ENCODE measurements at places on chromosomes 6 and 20.

DNA sequence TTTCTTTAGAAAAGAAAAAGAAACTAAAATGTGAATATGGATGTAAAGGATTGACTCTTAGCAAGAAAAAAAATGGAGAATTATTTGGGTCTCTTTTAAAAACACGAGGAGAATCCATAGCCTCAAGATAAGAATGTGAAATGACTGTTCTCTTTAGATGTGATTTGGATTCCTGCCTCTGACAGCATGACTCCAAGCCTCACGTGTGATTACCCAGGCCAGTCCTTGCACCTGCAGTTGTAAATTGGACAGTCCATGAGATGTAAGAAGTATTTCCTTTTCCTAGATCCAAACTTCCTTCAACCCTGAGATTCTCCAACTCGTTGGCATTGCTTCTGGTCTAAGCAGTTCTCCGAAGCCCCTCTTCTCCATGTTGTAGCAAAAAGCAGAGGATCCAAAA, 31.9 kb downstream of the SLC2A12 start:
- DNase-seq = no peak

- no peak for DNase-seq
Measured at GRCh38 chr20:57401565-57401918, 10.3 kb downstream of the RBM38 start.

DNA sequence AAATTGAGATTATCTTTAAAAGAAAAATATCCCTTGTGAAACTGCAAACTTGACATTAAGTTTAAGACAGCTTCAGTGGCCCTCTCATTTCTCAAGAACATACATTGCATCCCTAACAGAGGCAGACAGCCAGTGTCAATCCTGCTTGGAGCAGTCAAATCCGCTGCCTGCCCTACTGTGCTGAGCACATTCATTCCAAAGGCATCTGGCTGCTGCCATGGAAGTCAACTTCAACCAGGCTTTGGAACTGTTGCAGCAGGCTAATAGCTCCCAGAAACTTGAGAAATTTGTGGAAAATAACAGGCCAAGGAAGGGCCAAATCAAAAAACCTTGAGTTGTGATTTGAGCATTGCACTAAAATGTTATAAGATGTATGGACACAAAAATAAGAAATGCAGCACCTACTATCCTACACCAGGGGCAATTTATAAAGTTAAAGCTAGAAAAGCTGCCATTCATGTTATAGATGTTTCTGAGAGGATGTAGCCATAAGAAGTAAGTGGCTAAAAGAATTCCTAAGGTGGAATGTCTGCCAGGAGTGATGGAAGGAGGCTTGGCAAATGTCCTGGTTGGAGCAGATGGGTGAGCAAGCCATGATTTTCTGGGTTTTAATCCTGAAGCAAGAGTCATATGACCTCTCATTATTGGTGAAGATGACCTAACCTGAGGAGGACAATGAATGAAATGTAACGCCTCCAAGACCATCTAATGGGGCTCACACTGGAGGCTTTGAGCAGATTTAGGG, 31.4 kb upstream of the HAO1 start:
- no peak for DNase-seq

DNA sequence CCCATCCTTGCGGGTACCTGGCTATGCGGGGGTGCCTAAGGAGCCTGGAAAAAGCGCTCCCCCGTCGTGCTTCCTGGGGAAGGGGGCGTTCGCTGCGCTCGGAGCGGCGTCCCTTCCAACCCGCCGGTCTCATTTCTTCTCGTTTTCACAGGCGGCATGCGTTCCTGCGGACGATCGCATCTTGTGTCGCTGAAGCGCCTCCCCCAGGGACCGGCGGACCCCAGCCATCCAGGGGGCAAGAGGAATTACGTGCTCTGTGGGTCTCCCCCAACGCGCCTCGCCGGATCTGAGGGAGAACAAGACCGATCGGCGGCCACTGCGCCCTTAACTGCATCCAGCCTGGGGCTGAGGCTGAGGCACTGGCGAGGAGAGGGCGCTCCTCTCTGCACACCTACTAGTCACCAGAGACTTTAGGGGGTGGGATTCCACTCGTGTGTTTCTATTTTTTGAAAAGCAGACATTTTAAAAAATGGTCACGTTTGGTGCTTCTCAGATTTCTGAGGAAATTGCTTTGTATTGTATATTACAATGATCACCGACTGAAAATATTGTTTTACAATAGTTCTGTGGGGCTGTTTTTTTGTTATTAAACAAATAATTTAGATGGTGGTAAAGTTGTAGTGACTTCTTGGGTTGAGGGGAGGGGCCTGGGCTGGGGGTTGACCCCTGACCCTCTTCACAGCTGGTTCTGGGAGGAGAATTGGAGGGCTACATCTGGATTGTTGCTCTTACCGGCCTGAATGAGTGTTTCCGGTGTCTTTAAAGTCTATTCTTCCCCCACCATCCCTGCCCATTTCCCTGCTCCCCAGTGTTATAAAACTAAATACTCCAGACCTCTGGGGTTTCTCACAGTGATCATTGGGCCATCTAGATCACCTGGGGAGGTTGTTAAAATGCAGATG, 1.1 kb downstream of the ID1 start:
- no peak for DNase-seq

- DNase-seq = no peak
Measured at GRCh38 chr6:169885131-169885530, 133.7 kb downstream of the ERMARD start.

- no peak for DNase-seq
Measured at GRCh38 chr6:77040568-77041195, 422.6 kb downstream of the HTR1B start.

DNA sequence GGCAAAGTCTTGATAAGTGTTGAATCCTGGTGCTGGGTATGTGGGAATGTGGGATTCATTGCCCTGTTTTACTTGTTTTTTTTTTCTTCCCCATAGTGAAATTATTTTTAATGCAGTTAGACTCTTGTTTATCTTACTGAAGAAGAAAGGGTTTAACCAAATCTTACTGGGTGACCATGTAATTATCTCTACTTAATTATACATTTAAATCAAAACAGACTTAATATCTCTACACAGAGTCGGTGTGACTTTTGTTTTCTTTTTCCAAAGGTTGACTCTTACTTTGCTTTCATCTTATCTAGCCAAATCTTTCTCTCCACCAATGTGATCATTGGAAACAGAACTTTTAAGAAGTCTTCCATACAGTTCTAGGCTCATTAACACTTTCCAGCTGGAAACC, 67.7 kb upstream of the DYNLRB1 start:
- DNase-seq = no peak

GRCh38 chr6:80608881-80609280, 502.4 kb downstream of the BCKDHB start:
- no peak for DNase-seq

DNA sequence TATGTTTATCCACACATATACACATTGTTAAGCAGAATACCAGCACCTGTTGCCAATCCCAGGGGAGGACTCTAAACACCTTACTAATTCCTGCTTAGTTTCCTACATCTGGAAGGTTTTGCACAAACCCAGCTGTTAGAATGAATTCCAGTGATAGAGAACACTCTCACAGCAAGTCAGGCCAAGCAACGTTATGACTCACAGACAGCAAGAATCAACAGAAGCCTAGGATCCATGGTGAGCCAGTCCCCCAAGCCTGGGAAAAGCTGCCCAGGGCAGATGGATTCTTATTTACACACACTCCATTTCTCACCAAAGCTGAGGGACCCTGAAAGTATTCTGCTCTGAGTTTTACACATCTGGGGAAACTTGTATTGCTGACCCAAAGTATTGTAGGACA, 291.7 kb downstream of the SLC35F1 start:
- DNase-seq = no peak

Measured in stimulated activated CD8-positive, alpha-beta memory T cell treated with anti-CD3 and anti-CD28 coated beads, Interleukin-15, amount 100 ng/mL, for 4 hours (primary cell).